Right lobe of liver (tissue), 6 donors: ENCODE measurements at places on chromosomes 1 and 21. TPM values are rescaled to one million over a fixed set of nuclear protein-coding genes. Genes with fewer than 3 reads are reported as not detected.

DNA sequence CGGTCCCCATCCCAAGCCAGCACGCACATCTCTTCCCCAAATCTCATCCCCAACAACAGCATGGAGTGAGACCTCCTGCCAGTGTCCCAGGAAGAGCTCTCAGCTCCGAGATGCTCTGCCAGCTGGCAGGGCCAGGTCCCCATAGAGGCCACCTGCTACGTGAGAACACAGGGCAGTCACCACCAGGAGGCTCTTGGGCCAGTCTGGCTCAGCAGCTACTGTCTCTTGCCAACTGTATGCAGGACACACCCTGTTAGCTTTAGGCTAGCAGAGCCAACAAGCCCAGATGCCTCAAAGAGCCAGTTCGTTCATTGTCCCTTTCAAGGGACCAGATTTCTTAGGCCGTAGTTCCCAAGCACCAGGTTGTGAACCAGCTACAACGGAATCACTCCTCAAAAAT lies 36.9 kb downstream of the FBXO2 start:
- no peak for DNase-seq
- no peaks in the 10 kb centered on the region for H3K27me3 ChIP-seq
- no peaks in the 10 kb centered on the region for H3K4me1 ChIP-seq
- no peak overlapping the region for H3K27ac ChIP-seq
- no peaks in the 10 kb centered on the region for H3K36me3 ChIP-seq

DNA sequence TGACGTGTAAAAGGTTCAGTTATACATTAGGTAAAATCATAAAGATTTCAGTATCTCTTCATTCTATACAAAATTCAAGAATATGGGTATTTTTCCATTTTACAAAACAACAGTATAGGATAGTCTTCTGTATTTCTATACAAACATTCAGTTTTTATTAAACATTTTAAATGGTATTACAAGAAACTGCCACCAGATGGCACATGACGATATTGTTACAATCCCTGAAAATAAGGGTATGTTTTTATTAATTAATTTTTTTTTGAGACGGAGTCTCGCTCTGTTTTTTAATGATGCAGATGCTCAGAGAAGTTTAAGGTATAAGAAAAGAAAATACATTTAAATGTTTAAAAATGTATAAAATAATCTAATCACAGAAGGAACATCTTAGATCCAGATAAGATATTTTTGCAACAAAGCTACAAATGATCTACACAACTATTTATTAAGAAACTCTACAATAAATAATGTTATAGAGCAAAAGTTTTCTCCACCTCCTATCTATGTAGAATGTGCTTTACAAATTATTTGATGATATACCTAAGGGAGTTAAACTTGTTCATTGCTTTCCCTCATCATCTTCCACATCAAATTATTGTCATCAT lies 23.5 kb upstream of the RSBN1 start:
- H3K27ac ChIP-seq: no peak overlapping the region
- no peak for DNase-seq
- H3K27me3 ChIP-seq: no peaks in the 10 kb centered on the region
- H3K4me3 ChIP-seq: no peak overlapping the region
- H3K4me1 ChIP-seq: no peaks in the 10 kb centered on the region

GRCh38 chr1:90044346-90044745 lies 49.4 kb downstream of the ZNF326 start:
- no peak for DNase-seq
- no peak overlapping the region for H3K4me3 ChIP-seq
- no peaks in the 10 kb centered on the region for H3K36me3 ChIP-seq
- no peaks in the 10 kb centered on the region for H3K27me3 ChIP-seq
- H3K4me1 ChIP-seq: no peaks in the 10 kb centered on the region

DNA sequence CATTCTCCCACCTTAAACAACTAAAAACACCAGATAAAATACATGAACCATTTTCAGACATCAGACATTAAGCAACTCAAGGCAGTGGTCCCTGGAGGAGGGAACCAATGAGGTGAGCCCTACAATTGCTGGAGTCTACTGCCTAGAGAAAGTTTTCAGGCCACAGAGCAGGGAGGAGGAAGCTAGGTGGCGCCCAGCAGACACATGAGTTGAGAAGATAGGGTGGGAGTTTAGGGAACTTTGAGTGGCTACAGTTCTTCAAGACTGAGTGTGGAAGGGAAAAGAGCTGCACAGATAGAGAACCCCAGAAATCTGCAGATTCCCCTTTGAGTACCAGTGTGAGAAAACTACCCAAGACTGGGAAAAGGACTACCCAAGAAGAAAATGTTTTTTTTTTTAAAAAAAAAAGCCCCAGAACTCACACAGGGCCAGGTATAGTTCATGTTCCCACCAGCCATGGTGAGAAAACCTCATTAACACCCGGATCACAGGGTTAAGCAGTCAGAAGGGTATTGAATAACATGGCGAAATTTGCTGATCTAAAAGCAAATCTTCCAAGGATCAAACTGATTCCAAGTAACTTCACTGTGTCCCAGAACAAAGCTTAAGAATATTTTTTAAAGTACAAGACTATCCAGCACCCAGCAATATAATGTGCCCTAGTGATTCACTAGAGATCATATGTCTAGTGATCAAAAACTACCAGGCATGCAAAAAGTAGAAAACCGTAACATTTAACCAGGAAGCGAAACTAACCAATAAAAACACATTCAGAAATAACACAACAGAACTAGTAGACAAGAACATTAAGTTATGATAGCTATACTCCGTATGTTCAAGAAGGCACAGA lies 12.0 kb downstream of the ALDH9A1 start:
- no peaks in the 10 kb centered on the region for H3K4me1 ChIP-seq
- H3K27ac ChIP-seq: no peak overlapping the region
- H3K4me3 ChIP-seq: no peak overlapping the region
- peaks cover 26% of the 10 kb centered on the region for H3K36me3 ChIP-seq
- H3K27me3 ChIP-seq: no peaks in the 10 kb centered on the region

DNA sequence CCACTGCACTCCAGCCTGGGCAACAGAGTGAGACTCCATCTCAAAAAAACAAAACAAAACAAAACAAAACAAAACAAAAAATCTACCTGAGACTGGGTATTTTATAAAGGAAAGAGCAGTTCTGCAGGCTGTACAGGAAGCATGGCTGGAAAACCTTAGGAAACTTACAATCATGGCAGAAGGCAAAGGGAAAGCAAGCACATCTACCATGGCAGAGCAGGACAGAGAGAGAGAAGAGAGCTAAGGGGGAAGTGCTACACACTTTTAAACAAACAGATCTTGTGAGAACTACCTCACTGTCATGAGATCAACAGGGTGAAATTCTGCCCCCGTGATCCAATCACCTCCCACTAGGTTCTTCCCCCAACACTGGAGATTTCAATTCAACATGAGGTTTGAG lies 198.3 kb upstream of the SAMSN1 start:
- H3K4me3 ChIP-seq: no peak overlapping the region
- H3K27ac ChIP-seq: no peak overlapping the region
- H3K36me3 ChIP-seq: no peaks in the 10 kb centered on the region

DNA sequence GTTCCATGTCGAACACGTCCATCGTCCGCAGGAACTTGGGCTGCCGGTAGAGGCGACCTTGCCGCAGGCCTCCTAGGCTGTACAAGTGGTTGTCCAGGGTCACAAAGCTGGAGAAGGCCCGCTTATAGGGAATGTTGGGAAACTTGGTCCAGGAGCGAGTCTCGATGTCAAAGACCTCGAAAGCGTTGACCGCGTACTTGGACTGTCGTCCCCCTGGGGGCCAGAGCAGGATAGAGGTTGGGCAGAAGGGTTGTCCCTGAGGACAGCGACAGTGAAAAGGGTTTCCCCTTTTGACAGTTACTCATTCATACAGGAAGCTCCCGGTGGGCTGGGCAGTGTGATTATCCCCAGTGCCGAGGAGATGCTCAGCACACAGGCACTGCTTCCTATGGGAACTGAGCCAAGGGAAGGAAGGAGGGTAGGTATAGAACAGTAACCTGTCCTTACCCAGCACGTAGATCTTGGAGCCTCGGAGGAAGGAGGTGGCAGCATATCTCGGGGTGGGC lies 17.5 kb downstream of the KLHDC8A start:
- H3K4me1 ChIP-seq: no peaks in the 10 kb centered on the region
- no peak overlapping the region for H3K27ac ChIP-seq
- no peak overlapping the region for H3K4me3 ChIP-seq
- no peak for DNase-seq
- no peaks in the 10 kb centered on the region for H3K27me3 ChIP-seq

DNA sequence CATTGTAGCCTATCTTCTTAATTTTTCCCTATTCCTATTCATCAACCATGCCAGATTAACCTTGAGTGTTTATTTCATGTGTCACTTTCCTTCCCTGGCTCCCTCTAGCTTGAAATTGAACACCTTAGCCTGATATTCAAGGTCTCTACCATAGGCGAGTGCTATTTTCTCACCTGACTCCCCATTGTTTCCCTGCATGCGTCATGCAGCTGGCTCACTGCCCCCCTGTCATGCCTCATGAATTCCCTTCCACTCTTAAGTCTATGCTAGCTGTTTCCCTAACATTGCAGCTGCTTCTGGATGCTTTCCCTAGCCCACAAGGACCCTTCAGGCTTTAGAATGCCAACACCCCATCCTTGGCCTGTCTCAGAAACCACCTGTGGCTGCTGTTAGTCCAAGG lies 56.7 kb upstream of the CD1D start:
- no peaks in the 10 kb centered on the region for H3K4me1 ChIP-seq
- H3K27me3 ChIP-seq: no peaks in the 10 kb centered on the region
- no peak for DNase-seq
- no peak overlapping the region for H3K27ac ChIP-seq
- H3K36me3 ChIP-seq: no peaks in the 10 kb centered on the region

DNA sequence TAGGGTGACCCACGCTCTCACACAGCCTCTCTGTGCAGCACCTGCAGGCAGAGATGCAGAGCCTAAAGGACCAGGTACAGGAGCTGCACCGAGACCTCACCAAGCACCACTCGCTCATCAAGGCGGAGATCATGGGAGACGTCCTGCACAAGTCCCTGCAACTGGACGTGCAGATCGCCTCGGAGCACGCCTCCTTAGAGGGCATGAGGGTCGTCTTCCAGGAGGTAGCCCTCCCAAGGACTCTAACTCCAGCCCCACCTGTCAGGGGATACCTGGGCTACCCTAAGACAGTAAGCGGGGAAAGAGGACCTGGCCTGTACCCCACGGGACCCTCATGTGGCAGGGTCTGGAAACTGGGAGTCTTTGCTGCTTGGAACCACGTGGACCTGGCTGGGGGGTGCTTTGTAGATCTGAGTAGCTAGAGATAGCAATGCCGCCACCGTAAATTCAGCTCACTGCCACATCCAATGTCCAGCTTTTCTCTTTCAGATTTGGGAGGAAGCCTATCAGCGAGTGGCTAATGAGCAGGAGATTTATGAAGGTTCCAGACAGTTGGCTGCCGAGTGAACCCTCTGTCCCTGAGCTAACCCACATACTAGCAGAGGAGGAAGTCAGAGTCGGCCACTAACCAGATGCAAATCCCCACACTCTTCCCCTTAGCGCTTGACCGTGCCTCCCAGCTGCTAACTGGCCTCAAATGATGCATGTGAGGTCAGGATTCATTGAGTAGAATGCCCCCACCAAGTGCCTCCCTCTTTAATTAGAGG lies 6.5 kb downstream of the RNF207 start:
- no peaks in the 10 kb centered on the region for H3K4me1 ChIP-seq
- no peaks in the 10 kb centered on the region for H3K27me3 ChIP-seq
- H3K36me3 ChIP-seq: no peaks in the 10 kb centered on the region

DNA sequence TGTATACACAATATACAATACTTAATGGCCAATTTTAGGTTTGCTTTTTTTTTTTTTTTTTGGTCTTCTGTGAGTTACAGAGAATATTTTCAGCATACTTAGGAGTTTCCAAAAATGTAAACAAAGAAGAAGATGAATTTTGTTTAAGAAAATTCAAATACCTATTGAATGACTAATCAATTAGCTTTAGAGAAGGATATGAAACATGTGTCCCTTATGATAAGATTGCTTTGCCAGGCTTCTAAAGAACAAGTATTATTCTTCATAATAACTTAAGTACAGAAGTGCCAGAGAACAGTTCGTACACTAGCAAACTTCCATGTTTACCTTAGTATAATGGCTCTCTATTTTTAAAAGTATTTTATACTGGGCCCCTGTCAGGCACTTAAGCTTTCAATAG lies 1191.0 kb upstream of the NCAM2 start:
- H3K36me3 ChIP-seq: no peaks in the 10 kb centered on the region
- H3K4me3 ChIP-seq: no peak overlapping the region
- H3K4me1 ChIP-seq: no peaks in the 10 kb centered on the region
- H3K27me3 ChIP-seq: no peaks in the 10 kb centered on the region

- H3K27ac ChIP-seq: no peak overlapping the region
- H3K27me3 ChIP-seq: no peaks in the 10 kb centered on the region
- H3K4me3 ChIP-seq: no peak overlapping the region
Observed at GRCh38 chr1:113692342-113692741, 66.9 kb downstream of the PHTF1 start.

GRCh38 chr1:22662318-22662717 lies 9.3 kb downstream of the C1QB start:
- H3K27me3 ChIP-seq: no peaks in the 10 kb centered on the region
- no peaks in the 10 kb centered on the region for H3K4me1 ChIP-seq
- DNase-seq: no peak

DNA sequence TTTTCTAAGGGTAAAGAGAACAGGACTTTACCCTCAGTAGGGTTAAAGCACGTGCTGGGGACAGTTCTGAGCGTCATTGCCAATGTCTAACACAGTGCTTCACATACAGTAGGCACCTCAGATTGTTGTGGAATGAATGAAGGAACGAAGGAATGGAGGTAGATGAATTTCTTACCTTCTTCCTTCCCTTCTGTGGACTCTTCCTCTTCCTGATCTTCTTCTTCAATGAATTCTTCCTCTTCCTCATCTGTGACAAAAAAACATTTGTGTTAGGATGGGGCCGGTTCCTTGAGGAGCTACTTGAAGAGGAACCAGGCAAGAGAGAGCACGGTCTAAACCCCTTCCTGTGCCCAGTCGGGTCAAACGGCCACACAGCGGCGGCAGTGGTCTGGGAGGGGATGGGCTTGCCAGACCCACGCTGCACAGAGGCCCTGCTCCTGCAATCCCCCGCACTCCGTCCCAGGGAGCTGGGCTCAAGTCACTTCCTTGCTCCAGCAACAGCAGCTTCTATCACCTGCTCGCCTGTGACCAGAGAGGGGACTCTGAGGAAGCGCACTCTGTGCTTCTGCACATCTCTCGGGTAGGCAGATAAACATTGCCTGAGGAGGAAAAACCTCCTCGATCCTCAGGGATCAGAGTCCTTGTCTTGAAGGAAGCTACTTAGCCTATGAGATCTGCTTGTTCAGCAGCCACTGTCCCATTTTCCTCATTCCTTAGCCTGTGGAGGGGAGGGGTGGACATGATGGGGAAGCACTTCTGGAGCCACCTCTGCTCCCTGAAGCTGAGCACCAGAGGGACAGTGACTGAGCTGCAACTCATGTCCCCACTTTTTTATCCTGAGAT lies 8.0 kb upstream of the SLC30A2 start:
- no peaks in the 10 kb centered on the region for H3K27me3 ChIP-seq
- no peaks in the 10 kb centered on the region for H3K4me1 ChIP-seq
- no peak overlapping the region for H3K27ac ChIP-seq
- no peaks in the 10 kb centered on the region for H3K36me3 ChIP-seq

GRCh38 chr1:178192686-178193085 lies 98.8 kb downstream of the RASAL2 start:
- no peaks in the 10 kb centered on the region for H3K36me3 ChIP-seq
- no peak overlapping the region for H3K27ac ChIP-seq
- H3K4me1 ChIP-seq: no peaks in the 10 kb centered on the region
- H3K4me3 ChIP-seq: no peak overlapping the region

Gene FAM78B
- total RNA-seq: 0.58 TPM

Gene PODN
- 4.0 TPM for total RNA-seq

Gene RNU1-4
- total RNA-seq: under 0.01 TPM

Gene LRRC47
- total RNA-seq: 32.2 TPM
